ENCODE measurements at places on chromosomes 12 and 14.

DNA sequence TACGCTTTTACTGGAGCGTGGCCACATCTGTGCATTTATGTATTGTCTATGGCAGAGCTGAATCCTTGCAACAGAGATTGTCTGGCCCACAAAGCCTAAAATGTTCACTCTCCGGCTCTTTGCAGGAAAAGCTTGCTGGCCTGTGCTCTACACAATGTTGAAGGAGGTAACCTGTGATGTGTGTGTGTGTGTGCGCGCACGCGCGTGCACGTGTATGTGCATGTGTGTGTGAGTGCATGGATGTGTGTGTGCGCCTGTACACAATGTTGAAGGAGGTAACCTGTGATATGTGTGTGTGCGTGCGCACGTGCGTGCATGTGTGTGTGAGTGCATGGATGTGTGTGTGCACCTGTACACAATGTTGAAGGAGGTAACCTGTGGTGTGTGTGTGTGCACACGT is 62.7 kb downstream of the RFLNA start:
- DNase-seq = no peak

DNA sequence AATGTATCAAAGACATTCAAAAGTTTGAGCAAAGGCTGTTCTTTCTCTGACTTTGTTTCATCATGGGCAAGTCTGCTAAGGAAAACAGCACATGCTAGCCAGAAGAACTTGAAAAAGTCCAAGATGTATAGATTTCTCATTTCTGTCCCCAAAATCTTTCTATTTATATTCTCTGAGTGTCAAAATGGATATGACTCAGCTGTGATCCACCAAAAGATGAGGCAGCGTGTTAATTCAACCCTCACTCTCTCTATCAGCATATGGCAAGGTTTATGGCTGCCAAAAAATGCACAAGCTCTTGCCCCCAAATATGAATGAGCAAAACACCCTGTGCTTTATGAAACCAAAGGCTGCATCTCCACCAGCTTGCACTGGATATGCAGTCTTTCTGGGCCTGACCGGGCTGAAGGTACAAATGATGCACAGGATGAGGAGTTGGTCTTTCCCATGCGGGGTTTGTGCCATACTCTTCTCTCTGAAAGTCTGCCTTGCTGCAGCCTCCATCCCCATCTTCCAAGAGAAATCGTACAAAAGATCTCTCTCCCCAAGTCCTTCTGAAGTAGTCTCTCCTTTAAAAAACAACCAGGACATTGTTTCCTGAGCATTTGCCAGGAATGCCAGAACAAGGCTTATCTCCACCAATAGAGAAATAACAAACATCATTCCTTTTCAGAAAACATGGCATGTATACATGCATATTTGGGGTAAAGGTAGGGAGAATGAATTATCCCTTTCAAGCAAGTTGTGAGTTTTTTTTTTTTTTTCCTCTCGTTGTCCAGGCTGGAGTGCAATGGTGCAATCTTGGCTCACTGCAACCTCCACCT is 203.4 kb downstream of the TMX1 start:
- no peak for DNase-seq

DNA sequence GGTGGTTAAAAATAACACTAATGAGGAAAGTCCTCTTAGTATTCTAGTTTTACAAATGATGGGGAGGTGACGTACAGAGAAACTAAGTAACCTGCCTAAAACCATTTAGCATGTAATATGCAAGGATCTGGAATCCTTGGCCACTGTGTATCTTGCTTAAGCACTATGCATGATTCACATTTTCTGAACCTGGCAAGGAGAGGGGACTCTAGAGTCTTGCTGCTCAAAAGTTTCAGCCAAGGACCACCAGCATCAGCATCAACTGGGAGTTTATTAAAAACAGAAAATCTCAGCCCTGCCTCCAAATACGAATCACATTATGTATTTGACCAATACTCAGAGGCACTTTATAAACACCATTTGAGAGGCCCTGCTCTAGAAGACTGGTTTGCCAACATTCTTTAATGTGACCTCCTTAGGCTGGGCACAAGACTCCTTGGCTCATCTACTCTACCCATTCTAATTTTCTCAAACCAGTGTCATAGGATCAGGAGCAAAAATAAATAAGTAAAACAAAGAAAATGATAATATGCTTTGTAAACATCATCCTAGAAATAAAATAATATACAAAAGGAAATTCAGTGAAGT is 52.9 kb downstream of the ABCC9 start:
- no peak for DNase-seq

GRCh38 chr14:91158091-91158790 is 44.4 kb downstream of the DGLUCY start:
- no peak for DNase-seq

DNA sequence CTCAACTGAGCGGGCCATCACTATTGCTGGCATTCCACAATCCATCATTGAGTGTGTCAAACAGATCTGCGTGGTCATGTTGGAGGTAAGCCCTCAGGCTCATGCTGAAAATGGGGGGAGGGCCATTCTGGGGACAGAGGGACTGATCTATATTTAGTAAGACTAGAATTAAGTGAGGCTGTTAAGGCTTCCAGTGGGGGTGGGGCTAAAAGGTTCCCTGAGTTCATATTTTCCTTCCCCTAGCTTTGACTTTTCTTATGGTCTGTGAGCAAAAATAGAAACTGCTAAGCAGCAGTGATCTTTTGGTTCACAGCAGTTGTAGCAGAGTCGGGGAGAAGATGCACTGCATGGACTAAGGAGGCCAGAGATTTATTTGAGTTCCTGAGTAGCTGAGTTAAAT is 9.2 kb downstream of the PCBP2 start:
- no peak for DNase-seq

GRCh38 chr14:61644834-61645233 is 50.5 kb upstream of the HIF1A start:
- no peak for DNase-seq

GRCh38 chr12:54352891-54353874 is 11.1 kb downstream of the GPR84 start:
- no peak for DNase-seq

DNA sequence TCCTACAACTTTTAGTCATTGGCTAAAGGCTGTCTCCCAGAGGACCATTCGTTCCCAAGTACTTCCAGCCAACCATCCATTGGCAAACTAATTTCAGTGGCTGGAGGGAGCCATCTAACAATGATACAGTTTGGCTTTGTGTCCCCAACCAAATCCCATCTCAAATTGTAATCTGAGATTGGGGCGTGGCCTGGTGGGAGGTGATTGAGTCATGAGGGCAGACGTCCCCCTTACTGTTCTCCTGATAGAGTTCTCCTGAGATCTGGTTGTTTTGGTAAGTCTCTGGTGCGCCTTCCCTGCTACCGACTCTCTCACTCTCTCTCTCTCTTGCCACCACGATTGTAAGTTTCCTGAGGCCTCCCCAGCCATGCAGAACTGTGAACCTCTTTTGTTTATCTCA is 99.7 kb upstream of the FUT8 start:
- no peak for DNase-seq

DNA sequence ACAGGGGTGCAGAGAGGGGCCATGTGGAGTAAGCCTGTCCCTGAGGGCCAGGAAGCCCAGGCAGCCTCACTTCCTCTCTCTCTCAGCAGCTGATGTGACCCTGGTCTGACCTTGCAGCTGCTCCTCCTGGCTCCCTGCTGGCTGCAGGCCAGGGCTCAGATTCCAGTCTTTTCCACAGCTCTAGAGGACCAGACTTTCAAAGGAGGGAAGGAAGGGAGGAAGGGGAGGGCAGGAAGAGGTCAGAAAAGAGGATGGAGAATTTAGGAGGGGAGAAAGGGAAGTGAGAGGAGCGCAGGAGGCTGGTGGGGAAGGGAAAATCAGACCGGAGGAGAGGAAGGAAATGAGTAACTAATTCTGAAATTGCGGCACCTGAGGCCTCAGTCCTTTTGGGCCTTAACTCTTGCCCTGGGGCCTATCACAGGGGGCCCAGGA is 40.9 kb upstream of the VASH1 start:
- DNase-seq = no peak

- DNase-seq = no peak
Measured at GRCh38 chr14:55301437-55302121, 30.4 kb downstream of the FBXO34 start.

DNA sequence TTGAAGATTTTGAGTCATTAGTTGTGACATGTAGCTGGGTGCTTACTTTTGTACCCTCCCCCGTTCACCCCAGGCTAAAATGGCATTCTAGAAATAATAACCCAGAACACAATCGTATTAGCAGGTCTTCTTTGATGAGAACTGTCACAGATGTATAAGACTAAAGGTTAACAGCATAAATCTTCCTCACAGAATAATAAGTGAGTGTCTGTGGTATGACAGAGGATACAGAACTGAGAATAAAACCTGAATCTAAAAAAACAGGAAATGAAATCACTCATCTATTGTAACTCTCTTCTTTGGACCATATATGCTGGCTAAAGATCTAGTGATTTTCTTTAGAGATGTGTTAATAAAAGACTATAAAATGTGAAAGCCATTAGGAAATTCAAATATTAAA is 746.6 kb downstream of the LRFN5 start:
- no peak for DNase-seq

DNA sequence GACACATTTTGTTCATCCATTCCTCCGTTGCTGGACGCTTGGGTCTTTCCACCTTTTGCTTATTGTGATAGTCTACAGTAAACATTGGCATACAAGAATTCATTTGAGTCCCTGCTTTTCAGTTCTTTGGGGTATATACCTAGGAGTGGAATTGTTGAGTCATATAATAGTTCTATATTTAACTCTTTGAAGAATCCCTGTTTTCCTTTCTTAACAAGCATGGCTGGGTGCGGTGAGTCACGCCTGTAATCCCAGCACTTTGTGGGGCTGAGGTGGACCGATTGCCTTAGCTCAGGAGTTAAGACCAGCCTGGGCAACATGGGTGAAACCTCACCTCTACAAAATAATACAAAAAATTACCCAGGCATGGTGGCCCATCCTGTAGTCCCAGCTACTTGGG is 75.4 kb downstream of the CCDC92 start:
- DNase-seq = no peak

GRCh38 chr12:81174664-81175063 is 96.8 kb downstream of the ACSS3 start:
- DNase-seq = no peak

GRCh38 chr12:19546027-19546426 is 106.7 kb downstream of the AEBP2 start:
- DNase-seq = no peak

DNA sequence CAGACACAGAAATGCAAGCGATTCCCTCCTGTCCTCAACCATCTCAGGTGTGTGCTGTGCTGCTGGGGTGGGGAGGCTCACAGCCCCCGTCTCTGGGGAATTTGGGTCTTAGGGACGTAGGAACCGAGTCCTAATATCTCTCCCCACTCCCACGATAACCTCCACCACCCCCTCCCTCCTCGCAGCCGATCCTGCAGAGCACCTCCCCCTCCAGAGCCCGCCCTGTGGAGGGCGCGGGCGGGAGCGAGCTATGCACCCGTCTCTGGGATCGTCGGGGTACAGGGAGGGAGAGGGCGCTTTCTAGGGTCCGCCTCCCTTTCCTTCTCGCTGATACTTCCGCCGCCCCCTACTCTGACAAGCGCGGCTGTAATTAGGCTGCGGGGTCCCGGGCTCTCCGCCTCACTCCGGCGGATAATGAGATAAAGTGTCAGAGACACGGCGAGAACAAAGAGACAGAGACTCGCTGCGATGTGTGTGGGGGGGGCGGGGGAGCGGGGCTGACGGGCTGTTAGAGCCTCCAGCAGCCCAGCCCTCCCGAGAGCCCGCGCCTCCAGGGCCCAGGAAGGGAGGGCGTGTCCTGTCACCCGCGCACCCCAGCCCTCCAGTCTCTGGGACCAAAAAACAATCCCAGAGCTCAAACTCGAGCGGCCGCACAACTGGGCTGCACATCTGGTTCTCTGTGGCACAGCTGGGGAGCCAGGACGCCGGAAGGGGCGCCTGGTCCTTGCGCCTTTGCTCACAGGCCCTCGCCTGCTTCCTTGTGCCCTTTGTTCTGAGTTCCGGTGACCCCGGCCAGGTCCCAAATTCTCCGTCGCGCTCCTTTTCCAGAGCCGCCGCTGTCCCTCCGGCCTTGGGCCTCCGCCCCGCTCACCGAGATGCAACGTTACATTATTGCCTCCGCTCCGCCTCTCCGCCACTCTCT is 8.7 kb downstream of the SHMT2 start:
- no peak for DNase-seq

- no peak for DNase-seq
Measured at GRCh38 chr12:127130506-127131124, 1136.4 kb upstream of the TMEM132C start.

GRCh38 chr12:131249246-131250027 is 295.7 kb downstream of the ADGRD1 start:
- DNase-seq = no peak

GRCh38 chr14:35573911-35574310 is 39.9 kb downstream of the INSM2 start:
- DNase-seq = no peak

DNA sequence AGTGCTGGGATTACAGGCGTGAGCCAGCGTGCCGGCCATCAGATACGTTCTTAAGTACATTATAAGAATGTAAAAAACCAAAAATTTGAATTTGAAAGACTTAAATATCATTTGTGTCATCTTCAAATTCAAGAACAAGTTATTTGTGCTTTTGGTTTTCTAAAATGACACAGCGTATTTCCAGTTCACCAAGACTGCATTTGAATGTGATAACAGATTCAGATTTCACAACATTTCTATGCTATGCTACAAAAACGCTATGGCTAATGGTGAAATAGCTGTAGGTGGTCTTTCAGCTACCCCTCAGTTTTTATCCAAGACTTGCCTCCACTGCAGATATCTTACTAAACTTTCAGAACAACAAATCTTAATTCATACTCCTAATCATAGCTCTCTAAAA is 46.7 kb downstream of the APPL2 start:
- no peak for DNase-seq

DNA sequence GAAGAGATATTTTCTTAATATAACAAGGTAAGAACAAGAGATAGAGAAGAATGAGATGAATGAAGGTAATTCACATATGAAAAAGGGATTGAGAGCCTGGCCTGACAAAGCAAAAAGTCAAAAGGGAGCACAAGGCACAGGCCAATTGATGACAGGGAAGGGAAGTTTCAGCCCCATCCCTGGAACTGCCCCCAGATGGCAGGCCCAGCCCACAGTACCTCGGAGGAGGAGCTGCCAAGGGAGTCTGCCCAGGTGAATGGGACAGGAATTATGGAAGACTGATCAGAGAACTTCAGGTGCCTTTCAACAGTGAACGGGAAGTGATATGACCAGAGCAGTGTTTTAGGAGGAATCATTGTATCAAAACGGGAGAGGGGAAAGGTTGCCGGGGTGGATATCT is 15.7 kb downstream of the SNRPF start:
- no peak for DNase-seq

GRCh38 chr14:97074856-97075255 is 277.7 kb downstream of the VRK1 start:
- DNase-seq = no peak

DNA sequence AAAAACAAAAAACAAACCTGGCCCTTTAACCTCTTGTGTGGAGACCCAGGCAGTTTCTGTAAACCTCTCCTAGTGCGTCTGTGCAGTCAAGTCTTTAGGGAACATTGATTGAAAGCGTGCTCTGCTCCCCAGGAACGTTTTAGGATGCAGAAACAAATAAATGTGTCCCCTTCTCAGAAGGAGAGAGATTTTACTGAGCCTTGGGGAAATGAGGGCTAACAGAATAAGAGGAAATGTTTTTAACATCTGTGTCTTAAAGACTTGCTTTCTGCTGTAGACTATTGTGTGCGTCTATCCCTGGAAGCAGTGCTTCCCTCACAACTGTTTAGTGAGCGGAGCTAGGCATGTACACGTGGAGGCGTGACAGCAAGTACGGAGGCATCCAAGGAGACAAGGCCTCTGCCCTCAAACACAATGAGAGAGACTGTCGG is 54.3 kb downstream of the TECPR2 start:
- DNase-seq = no peak

Data from stimulated activated CD4-positive, alpha-beta T cell treated with anti-CD3 and anti-CD28 coated beads, TNF-alpha, amount 100 ng/mL, for 1 hour (primary cell).